ENCODE measurements at places on chromosomes 11 and 22.

DNA sequence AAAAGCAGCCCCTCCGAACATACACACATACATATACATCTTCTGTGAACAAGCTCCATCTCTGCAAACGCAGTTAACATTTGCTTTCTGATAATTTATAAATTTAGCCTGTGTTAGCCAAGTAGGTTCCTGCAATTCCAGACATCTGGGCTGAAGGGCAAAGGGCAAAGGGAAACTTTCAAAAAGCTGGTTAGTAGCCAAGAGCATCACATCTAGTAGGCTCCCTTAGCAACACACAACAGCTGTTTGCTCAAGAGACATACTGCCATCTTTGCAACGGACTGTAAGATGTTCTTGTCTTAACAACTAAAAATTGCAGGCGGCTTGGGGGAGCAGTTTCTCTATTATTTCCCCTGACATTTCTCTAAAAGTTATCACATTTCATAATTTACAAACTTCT is 134.9 kb downstream of the RBFOX2 start:
- no peak for DNase-seq

DNA sequence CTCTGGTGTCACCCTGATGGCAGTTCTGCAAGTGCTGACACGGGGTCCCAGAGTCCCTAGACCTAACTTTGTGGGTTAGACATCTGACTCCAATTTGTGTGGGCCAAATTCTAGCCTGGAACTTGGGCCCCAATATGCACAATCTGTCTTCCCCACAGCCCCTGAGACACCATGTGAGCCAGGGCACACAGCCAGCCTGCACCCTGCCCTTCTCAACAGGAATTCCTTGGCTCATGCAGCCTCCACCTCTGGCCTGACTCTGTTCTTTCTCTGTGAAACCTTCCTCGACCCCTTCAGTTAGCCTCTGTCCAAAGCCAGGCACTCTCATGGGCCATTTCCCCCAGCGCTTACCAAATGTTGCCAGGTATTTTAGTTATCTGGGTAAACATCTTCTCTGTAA is 59.1 kb upstream of the POU2AF1 start:
- DNase-seq, result no peak

DNA sequence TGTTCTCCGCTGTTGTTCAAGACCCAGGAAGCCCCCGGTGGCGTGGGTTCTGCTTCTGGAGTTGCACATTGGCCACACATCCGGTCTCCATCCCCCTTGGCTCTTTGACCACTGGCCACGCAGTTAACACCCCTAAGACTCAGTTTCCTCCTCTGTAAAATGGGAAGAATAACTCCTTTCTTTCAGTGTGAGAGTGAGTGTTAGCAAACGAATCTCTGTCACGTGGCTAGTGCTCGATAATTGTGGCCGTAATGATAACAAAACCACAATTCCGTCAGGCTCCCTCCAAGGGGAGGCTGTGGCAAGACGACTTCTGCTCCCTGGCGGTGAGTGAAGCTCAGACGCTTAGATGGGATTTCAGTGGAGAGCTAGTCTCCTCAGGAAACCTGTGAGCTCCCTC is 315.2 kb upstream of the B3GAT1 start:
- no peak for DNase-seq

GRCh38 chr11:72239849-72240460 is 4.0 kb downstream of the PHOX2A start:
- DNase-seq, result no peak

- DNase-seq, result no peak
These were observed 53.0 kb downstream of the RASSF10 start for GRCh38 chr11:13062115-13062514.

DNA sequence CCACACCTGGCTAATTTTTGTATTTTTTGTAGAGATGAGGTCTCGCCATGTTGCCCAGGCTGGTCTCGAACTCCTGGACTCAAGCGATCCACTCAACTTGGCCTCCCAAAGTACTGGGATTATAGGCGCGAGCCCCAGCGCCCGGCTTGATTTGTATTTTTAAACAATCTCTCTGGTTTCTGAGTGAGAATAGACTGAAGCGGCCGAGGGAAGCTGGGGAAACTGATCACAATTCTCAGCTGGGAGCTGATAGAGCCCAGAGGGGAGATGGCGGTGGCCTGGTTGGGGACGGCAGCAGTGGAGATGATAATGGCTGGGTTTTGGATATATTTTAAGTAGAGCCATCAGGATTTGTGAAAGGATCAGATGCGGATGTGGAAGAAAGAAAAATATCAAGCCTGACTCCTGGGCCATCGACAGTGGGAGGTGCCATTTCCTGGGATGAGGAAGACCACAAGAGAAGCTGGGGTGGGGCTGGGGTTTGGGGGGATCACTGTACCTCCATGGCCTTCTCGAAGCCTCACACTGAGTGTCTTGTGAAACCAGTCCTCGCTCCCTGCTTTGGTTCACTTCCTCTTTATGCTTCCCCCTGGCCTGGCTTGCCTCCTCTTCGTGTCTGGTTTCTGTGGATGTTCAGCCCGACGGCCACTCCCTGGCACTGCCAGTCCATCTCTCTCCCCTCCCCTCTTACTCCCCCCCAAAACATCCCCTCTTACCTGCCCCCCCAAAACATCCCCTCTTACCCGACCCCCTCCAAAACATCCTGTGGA is 51.9 kb downstream of the IGLL1 start:
- no peak for DNase-seq

- no peak for DNase-seq
These were observed 2.4 kb upstream of the SLC15A3 start for GRCh38 chr11:60954421-60954820.

GRCh38 chr11:17922416-17922788 is 90.4 kb downstream of the SERGEF start:
- no peak for DNase-seq

- DNase-seq, result no peak
These were observed 3.4 kb upstream of the ZBED4 start for GRCh38 chr22:49850021-49850911.

DNA sequence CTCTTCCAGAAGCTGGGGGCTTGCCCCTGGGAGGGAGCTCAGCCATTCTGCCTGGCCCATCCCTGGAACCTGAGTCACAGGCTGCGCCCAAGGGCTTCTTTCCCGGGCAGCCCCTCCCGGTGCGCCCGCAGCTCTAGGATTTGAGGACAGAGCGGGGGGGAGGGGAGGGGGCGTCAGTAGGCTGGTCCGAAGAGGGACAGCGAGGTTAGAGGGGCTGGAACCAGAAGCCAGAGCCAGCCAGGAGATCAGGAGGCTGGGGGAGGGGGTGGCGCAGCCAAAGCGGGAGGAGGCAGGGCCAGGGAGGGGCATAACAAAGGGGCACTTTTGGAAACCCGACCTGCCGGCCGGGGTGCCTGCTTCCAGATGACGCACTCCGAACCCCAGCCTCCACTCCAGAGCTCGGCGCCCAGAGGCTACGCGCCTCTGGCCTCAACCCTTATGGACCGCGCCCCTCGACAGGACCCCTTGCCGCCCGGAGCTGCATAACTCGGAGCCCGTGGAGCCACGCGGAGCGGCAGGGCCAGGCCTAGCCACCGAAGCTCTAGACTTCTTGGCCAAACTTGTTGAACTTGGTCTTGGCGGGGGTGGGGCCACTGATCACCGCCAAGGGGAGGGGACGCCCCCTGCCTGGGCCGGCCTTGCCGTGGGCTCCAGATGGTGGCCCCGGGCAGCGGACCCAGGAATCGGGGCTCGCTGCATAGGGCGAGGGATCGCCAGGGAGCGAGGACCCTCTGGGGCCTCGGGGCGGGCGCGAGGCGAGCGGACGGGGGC is 744 bp downstream of the PACSIN3 start:
- DNase-seq, result no peak

GRCh38 chr22:28574159-28574788 is 105.4 kb downstream of the TTC28 start:
- DNase-seq, result no peak

GRCh38 chr11:84628871-84629620 is 998.1 kb downstream of the DLG2 start:
- DNase-seq, result no peak

DNA sequence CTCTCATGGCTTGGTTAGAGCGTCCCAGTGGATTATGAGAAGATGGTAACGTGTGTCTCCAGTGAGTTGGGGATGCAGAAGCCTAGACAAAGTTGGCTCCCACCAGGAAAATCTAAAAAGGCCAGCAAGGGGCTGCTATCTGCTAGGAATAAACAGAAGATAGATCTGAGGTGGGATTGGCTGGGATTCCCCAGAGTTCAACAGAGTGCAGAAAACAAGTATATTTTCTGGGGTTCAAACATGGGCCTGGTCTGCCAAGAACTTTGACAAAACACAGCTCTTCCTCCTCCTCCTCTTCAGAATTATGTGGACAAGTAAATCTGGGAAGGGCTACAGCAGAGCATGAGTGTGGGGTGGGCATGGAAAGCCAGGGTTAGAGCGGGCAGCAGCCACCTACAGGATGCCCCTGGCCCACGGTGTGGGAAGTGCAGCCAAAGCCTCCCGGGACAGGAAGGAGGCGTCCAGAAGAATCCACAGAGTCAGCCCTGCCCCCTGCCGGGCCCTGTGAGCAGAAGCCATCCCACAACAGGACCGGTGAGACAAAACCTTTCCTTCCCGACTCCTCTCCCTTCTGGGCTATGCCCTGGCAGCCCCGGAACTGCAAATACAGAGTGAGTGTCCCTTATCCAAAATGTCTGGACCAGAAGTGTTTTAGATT is 67.1 kb downstream of the CD82 start:
- no peak for DNase-seq

- no peak for DNase-seq
These were observed 2.1 kb downstream of the RNASEH2C start for GRCh38 chr11:65718531-65718930.

DNA sequence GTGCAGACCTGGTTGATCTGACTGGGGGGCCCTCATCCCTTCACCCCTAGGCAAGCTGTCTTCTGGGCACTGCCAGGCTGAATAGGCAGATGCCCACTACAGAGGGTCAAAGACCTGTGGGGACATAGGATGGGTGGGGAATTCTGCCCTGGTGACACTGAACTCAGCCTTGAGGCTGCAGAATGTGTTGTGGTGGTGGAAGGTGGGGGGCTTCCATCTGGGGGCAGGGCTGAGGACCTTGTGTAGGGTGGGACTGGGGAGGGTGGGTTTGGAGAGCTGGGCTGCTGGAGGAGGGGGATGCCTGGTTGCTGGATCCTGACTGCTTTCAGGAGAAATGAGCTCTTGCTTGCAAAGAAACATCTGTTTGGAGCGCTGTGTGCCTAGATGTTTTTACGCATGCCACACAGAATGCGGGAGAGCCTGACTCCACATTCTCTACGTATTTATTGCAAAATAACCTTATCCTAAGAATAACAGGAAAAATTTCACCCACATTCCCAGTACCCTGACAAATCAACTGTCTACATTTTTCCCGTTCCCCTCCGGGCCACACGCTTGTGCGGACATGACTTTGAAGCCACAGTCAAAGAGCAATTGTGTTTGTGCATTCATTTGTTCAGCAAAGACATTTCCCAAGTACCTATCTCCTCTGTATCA is 18.3 kb downstream of the SMIM38 start:
- no peak for DNase-seq

DNA sequence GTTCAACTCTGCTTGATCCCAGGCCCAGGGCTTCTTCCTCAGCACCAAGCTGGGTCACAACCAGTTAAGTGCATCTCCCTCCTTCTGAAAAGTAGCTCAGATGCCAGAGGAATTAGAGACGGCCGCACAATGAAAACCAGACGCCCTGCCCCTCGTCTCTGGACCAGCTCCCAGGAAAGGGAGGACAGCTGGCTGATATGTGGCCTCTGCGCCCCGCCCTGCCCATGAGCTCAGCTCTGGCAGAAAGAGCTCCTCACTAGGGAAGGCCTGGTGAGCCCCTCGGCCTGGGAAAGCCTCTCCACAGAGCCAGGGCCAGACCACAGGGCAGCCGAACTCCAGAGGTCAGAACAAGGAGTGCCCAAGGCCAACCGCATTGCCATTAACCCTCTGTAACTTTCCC is 18.1 kb upstream of the SCGB1A1 start:
- DNase-seq, result no peak

- DNase-seq, result no peak
These were observed 52.0 kb upstream of the MMP13 start for GRCh38 chr11:103007521-103007920.

DNA sequence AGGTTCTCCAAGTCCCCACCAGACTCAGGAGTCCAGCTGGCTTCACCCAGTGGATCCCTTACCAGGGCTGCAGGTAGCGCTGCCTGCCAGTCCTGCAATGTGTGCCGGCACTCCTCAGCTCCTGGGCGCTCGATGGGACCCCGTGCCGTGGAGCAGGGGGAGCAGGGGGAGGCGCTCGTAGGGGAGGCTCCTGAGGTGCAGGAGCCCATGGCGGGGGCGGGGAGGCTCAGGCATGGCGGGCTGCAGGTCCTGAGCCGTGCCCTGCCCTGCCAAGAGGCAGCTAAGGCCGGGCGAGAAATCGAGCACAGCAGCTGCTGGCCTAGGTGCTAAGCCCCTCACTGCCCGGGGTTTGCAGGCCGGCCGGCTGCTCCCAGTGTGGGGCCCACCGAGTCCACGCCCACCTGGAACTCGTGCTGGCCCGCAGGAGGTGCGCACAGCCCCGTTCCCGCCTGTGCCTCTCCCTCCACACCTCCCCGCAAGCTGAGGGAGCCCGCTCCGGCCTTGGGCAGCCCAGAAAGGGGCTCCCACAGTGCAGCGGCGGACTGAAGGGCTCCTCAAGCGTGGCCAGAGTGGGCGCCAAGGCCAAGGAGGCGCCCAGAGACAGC is 792.9 kb upstream of the CCDC179 start:
- DNase-seq, result no peak

DNA sequence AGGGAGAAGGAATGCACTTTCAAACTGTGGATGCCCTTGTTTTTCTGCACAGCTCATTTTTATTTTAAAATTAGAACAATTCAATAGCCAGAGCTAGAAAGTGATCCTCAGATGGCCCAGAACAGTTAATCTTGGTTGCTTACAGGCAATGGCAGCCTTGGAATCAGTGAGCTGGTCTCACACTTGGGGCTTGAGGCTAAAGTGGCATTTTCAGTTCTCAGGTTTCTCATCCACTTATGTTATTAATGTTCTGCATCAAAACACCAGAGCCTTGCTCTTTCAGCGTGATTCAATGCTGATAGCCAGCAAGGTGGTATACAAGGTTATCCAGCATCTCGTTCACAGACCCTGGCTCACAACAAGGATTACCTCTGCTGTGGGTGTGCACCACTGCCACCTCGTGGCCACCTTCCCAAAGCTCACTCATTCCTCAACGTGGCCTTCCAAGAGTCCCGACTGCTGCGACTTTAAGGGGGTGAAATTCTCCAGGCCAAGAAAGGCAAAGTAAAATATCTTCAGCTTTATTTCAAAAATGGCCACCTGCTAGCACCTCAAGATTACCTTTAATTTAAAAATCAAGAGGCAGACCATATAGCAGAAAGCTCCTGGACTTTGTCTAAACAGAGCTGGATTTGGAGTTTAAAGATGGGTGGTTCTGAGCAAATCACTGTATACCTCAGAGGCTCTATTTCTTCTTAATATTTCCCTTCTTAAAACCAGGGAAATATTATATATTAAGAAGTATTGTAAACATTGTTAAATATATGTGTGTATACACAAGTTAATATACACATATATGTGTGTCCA is 34.2 kb upstream of the FSHB start:
- DNase-seq, result no peak

- DNase-seq, result no peak
These were observed 61.3 kb downstream of the PPME1 start for GRCh38 chr11:74232311-74232950.

All from NCI-H510A treated with DMSO at 0.1 percent for 48 hours (cell line).